ENCODE measurements at places on chromosomes 3 and 15. TPM values are rescaled to one million over a fixed set of nuclear protein-coding genes. Genes with fewer than 3 reads are reported as not detected.

CISH gene
- 2.4 TPM for total RNA-seq

PDCD10 gene
- 65.3 TPM for total RNA-seq

SUCNR1 gene
- total RNA-seq, result 0.44 TPM

LSAMP gene
- total RNA-seq, result 69.4 TPM

GBE1 gene
- 21.2 TPM for total RNA-seq

RASGRP1 gene
- total RNA-seq, result 4.0 TPM

ATP13A5 gene
- 0.89 TPM for total RNA-seq

TTC21A gene
- total RNA-seq, result 5.3 TPM

NLGN1 gene
- 46.3 TPM for total RNA-seq

GOLGA6A gene
- 0.59 TPM for total RNA-seq

BFSP2 gene
- total RNA-seq, result not detected

STRIT1 gene
- not detected for total RNA-seq

GOLGA6L4 gene
- 2.4 TPM for total RNA-seq

CYB561D2 gene
- total RNA-seq, result 15.5 TPM

AGTR1 gene
- 5.2 TPM for total RNA-seq

WNT5A gene
- total RNA-seq, result 25.0 TPM

GOLGA8J gene
- total RNA-seq, result 0.39 TPM

TGM4 gene
- not detected for total RNA-seq

ARPP21 gene
- 27.8 TPM for total RNA-seq

SYNPR gene
- 83.5 TPM for total RNA-seq

PRTG gene
- total RNA-seq, result 11.9 TPM

ABCC5 gene
- 43.0 TPM for total RNA-seq

BHLHE40 gene
- total RNA-seq, result 41.7 TPM

ARNT2 gene
- 78.6 TPM for total RNA-seq

ITGB5 gene
- 32.8 TPM for total RNA-seq

RARRES1 gene
- total RNA-seq, result 10.2 TPM

SPINT1 gene
- total RNA-seq, result 4.5 TPM

SUSD5 gene
- total RNA-seq, result 5.6 TPM

SEC61A1 gene
- total RNA-seq, result 177 TPM

GPR171 gene
- 0.79 TPM for total RNA-seq

JAGN1 gene
- 25.2 TPM for total RNA-seq

PSMD6 gene
- total RNA-seq, result 87.2 TPM

GRIP2 gene
- total RNA-seq, result 8.4 TPM

SCN11A gene
- total RNA-seq, result 1.0 TPM

DAZL gene
- 0.06 TPM for total RNA-seq

Data from spinal cord (tissue), 10 donors.